ENCODE measurements at places on chromosomes 3 and 15.

GRCh38 chr15:34214135-34214534 lies 4.2 kb upstream of the KATNBL1 start:
- DNase-seq, result no peak

- no peak for DNase-seq
Observed at GRCh38 chr3:142981108-142981507, 17.6 kb upstream of the PAQR9 start.

- DNase-seq, result no peak
Observed at GRCh38 chr15:33009026-33009425, 185.5 kb downstream of the FMN1 start.

- no peak for DNase-seq
Observed at GRCh38 chr3:197490098-197491058, 65.4 kb downstream of the BDH1 start.

GRCh38 chr3:43289401-43289800 lies 3.1 kb downstream of the SNRK start:
- no peak for DNase-seq

DNA sequence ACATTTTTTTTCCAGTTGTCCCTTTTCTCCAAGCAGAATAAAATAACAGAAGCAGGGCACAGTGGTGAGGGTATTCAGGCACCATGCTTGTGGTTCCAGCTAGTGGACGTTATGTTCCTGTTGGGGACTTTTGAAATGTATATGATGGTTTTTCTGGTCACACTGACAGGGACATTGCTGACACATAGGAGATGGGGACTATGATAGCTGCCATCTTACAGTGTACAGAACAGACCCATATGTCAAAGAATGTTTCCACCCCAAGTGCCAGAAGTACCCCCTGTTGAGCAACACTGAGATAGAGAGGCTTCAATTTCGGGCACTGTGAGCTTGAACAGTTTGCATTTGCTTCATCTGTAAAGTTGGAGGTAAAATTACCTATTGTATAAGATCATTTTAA lies 38.6 kb downstream of the MCTP2 start:
- DNase-seq, result no peak

- no peak for DNase-seq
Observed at GRCh38 chr3:133130168-133130567, 92.0 kb downstream of the TMEM108 start.

GRCh38 chr3:127735767-127736693 lies 63.3 kb downstream of the ABTB1 start:
- DNase-seq, result no peak

GRCh38 chr3:125045965-125046364 lies 9.8 kb downstream of the HEG1 start:
- DNase-seq, result no peak

- no peak for DNase-seq
Observed at GRCh38 chr3:65615329-65615728, 423.4 kb downstream of the MAGI1 start.

GRCh38 chr15:66692808-66693596 lies 9.0 kb upstream of the SMAD6 start:
- DNase-seq, result no peak

DNA sequence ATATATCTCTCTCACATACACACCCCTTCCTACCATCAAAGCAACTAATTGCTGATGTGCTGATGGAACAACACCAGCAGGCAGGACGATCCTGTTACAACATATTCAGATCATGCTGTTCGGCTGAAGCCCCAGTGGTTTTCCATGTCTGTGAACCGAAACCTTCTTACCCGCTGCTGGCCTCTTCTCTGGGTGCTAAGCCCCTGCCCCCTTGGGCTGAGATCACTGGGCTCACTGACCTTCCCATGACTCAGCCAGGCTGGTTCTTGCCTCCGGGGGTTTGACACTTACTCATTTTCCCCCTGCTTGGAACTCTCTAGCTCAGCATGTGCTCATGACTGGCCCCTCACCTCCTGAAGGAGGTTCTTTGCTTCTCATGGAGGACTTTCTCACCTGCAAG lies 122.0 kb upstream of the RGMA start:
- DNase-seq, result no peak

GRCh38 chr15:51322621-51323296 lies 15.6 kb downstream of the CYP19A1 start:
- DNase-seq, result no peak

DNA sequence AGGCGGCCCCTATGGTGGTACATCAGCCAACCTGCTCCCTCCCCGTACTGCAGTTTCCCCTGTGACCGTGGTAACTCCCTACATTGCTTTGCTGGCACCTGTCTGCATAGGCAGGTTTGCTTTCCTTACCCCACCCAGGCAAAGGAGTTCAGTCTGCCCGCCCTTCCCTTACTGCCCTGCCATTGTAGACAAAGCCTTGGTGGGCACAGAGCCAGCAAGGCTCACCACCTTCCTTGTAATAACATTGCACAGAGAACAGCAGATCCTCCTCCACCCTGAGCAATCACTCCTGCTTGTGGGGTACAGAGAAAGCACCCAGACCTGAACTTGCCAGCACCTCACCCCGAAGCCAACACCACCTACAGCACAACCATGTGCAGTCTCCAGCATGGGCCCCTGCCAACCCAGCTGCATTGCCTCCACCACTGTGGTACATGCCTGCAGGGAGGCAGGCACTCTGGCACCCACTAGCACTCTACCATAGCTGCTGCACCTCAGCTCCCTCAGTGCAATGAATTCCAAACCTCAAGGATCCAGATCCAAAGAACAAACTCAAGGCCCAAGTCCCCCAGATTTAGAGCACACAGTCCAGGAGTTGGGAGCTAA lies 192.7 kb upstream of the KCNMB2 start:
- DNase-seq, result no peak

- no peak for DNase-seq
Observed at GRCh38 chr3:133478624-133479023, 78.8 kb downstream of the BFSP2 start.

DNA sequence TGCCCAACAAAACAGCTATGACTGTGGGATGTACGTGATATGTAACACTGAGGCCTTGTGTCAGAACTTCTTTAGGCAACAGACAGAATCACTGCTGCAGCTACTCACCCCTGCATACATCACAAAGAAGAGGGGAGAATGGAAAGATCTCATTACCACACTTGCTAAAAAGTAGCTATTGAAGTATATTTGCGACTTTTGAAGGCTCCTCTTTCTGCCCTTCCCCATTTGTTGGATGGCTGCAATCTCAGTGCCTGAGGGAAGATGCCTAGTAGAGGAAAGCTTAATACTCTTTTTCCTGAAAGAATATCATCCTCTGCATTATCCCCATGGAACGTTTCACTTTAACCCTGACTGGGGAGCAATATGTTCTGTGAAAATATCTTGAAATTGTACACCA lies 21.9 kb downstream of the SENP8 start:
- DNase-seq, result no peak

DNA sequence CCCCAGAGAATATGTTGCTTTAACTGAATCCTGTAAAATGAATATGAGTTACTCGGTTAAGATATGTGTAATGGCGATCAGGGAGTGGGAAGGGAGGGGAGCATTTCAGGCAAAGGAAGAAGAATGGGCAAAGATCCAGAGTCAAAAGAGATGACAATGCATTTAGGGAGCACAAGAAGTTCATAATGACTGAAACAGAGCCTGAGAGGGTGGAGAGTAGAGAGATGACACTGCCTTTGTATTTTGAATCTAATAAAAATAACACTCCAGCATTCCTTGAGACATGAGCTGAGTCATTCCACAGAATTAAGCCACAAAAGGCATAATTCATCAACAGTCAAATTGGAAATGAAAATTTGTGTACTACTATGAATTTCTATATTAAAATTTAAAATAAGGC lies 105.3 kb upstream of the PEX5L start:
- DNase-seq, result no peak

DNA sequence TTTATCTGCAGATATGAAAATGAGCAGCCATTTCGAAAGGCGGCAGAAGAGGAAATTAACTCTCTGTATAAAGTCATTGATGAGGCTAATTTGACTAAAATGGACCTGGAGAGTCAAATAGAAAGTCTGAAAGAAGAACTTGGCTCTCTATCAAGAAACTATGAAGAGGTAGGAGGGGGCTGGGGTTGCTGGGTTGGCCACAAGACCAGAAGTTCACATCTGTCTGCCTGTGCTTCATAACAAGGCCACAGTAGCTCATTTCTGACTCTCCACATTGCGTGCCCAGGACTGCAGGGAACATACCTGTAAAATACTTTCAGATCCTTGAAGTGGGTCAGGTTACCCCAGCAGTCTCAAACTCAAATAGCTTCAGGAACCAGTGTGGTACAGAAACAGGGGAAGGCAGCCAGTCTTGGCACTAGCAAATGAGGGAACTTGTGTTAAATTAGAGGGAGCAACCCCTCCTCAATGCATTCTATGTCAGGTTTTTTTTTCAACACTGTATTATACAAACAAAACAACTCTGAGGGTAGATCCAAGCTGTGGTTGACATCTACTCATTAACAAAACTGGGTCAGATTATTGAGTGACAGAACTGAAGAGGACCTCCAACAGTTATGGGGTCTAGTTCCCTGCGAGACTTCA lies 48.7 kb downstream of the BFSP2 start:
- peak; percentile 36 for DNase-seq

DNA sequence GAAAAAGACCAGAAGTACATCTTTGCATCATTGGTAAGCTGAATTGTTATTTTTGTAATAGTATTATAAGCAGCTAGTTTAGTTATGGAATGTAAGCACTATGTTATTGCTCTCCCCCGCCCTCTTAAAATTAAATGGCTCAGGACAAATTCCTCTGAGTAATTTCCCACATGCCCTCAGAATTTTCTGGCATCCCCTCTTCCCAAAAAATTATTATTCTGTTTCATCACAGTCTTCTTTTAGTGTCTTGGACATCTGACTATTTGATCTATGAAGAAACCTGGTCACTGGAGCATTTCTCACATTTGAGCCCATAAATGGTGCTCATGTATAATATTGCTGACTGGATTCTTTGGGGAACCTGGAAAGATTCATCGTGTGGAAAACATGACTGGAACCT lies 68.3 kb downstream of the KLHL25 start:
- DNase-seq, result no peak

GRCh38 chr3:57077630-57078343 lies 17.3 kb downstream of the SPATA12 start:
- DNase-seq, result no peak

- no peak for DNase-seq
Observed at GRCh38 chr3:71451060-71451459, 132.5 kb downstream of the FOXP1 start.

DNA sequence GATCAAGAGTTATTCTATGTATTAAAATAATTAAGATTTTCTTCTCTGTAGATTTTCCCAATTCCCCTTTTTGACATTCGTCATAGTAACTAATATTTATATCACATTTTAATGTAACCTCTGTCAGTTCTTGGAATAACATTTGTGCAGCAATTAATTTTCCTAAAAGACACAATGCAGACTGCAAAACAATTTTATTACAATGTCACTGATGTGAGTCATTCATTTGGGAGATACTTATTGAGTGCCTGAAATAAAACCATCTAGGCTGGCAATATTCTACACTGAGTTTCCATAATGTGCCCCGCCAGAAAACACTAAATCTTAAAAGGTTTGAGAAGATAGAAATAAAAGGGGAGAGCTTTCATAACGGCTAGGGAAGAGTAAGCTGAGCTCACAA lies 6.7 kb upstream of the USP13 start:
- DNase-seq, result no peak
